ENCODE measurements at places on chromosomes 6 and 20.
A peak's percentile ranks its signal among the peaks of the same experiment; 100 is the strongest.

GRCh38 chr6:143993965-143994646, 14.0 kb downstream of the PLAGL1 start:
- DNase-seq: no peak

- no peak for DNase-seq
Observed at GRCh38 chr6:84093441-84094435, 60.2 kb downstream of the MRAP2 start.

DNA sequence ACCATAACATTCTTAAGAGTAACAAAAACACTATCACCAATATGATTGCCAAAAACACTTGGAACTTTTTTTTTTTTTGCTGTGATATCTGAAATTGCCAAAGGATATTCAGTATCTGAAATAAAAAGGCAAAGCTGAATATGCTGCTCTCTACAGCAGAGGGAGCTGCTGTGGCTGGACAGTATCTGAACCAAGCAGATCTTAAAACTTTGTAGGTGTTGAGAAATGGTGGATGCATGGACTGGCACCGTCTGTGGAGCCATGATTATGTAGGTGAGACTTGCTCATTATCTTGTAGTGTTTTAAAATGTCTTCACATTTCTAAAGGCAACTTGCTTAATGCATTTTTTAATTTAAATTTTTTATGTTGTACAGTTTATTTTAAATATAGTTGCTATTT, 9.2 kb downstream of the PDCD2 start:
- no peak for DNase-seq

- DNase-seq: no peak
Observed at GRCh38 chr6:119584088-119584487, 234.5 kb upstream of the MAN1A1 start.

GRCh38 chr6:75913040-75913439, 159.4 kb downstream of the IMPG1 start:
- no peak for DNase-seq

- no peak for DNase-seq
Observed at GRCh38 chr6:94584211-94584610, 993.1 kb upstream of the MANEA start.

DNA sequence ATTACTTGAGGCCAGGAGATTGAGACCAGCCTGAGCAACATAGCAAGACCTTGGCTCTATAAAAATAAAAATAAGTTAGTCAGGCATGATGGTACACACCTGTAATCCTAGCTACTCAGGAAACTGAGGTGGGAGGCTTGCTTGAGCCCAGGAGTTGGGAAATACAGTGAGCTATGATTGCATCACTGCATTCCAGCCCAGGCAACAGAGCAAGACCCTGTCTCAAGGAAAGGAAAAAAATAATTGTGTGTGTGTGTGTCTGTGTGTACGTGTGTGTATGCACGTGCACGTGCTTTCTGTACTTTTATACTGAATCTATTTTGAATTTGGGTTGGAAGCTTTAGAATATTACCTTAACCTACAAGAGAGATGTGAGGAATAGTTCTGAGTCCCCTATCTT, 58.9 kb downstream of the KIZ start:
- DNase-seq: no peak

GRCh38 chr6:141464896-141465295, 667.8 kb upstream of the GJE1 start:
- no peak for DNase-seq

GRCh38 chr6:73679009-73679408, 17.0 kb upstream of the CD109 start:
- DNase-seq: no peak

DNA sequence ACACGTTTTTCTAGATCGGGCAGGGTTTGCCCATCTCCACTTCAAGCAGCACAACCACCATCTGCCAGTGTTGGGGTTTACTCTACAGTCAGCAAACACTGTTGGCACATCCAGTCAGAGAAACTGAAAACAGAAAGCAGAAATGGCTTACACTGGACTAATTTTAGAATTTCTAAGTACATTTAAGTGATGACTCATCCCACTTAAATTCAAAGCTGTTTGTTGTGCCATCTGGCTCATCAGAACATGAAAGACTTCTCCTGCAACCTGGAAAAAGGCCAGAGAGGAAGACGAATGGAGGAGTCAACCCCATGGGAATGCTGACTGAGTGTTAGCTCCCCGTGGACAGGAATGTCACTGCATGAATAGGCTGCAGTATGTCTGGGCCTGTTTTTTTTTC, 21.8 kb downstream of the FAM209B start:
- peak; percentile 98 for DNase-seq

- no peak for DNase-seq
Observed at GRCh38 chr6:75882734-75883133, 133.7 kb downstream of the MYO6 start.

DNA sequence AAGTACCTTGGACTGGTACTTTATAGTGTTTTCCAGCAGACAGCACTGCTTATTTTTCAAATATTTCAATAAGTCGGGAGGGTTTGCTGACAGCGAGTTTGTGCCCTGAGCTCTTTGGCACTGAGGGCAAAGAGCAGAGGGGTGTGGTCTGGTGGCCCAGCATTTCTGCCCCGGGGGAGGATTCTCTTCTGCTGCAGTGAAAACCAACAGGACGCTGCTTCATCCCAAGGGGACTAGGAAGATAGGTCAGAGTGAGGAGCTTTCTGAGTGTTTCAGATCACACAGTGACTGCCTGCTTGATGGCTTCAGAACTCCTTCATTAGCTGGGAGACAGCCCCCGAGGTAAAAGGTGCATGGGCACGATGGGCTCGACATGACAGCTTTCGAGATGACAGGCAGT, 8.6 kb downstream of the ULBP2 start:
- DNase-seq: no peak

- no peak for DNase-seq
Observed at GRCh38 chr6:31497531-31498476, at the start of gene MICB. TSS of gene MICB (plus strand) at chr6:31498145. CDS start at chr6:31498194, 49 bp downstream.

GRCh38 chr6:170459451-170459850, 93.7 kb downstream of the PSMB1 start:
- no peak for DNase-seq

- DNase-seq: peak; percentile 91
Observed at GRCh38 chr6:33840048-33840926, 36.5 kb upstream of the MLN start.

DNA sequence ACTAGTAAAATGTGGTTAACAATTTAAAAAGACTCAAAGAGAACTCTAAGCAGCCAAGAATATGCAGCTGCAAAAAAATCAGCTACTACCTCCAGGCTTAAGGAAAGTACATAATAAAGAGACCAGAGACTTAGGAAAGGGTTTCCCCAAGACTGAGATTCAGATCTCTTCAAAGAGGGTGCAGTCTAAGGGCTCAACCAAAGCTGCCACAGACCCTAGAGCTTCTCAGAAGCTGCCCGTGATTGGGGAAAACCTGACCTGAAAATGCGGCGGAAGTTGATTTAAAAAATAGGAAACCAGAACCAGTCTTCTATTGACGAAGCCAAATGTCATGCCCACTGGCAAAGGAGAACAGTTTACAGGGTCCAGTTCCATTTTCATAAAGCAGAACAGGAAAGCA, 516.8 kb upstream of the MARCKS start:
- DNase-seq: no peak

- DNase-seq: peak; percentile 89
Observed at GRCh38 chr20:62861726-62862336, at the start of gene TCFL5. TSS of gene TCFL5 (minus strand) at chr20:62861822. CDS start at chr20:62861670, 152 bp downstream.

DNA sequence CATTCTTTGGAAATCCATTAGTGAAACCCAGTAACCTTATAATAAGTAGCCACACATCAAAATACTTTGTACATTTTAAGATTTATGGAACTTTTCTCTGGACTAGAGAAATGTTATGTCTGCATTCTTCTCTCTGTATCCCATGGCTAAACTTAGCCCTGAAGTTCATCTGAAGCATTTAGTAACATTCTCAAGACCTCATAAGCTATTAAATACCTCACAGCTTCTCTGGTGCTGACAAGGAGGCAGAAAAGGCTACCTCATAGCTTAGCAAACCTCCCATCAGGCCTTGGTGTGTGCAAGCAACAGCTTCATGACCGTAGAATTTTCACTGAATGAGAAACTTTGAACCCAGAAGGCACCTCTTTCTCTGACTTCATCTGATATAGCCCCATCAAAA, 38.9 kb upstream of the HDGFL1 start:
- no peak for DNase-seq

DNA sequence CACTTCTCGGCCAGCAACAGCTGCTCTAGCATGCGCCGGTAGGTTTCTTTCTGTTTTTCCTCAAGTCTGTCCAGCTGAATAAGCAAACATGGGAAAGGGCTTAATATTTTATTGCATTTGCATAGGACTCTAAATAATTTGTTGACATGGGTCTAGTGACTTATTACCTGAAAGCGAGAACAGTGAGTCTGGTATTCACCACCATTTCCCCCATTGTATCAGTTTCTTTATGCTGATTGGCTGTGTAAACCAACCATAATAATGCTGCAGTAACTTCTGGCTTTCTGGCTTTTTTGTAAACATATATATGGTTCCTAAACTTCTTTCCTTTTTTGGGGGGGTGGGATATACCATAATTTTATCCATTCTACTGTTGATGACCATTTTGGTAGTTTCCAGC, 69.1 kb upstream of the TMEM30A start:
- no peak for DNase-seq

DNA sequence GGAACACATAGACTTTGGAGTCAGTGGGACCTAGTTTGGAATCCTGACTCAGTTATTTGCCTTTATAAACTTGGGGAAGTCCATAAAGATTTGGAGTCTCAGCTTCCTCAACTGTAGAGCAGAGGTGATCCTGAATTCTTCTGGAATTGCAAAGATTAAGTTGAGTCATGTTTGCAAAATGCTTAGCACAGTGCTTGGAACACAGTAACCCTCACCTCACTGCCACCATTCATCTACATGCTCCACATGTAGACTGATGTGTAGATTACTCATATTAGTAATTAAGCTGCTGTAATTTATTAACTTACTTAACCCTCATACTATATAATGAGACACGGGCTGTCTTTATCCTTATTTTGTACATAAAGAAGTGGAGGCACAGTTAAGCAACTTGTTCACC, 61.4 kb downstream of the LAMP5 start:
- no peak for DNase-seq

DNA sequence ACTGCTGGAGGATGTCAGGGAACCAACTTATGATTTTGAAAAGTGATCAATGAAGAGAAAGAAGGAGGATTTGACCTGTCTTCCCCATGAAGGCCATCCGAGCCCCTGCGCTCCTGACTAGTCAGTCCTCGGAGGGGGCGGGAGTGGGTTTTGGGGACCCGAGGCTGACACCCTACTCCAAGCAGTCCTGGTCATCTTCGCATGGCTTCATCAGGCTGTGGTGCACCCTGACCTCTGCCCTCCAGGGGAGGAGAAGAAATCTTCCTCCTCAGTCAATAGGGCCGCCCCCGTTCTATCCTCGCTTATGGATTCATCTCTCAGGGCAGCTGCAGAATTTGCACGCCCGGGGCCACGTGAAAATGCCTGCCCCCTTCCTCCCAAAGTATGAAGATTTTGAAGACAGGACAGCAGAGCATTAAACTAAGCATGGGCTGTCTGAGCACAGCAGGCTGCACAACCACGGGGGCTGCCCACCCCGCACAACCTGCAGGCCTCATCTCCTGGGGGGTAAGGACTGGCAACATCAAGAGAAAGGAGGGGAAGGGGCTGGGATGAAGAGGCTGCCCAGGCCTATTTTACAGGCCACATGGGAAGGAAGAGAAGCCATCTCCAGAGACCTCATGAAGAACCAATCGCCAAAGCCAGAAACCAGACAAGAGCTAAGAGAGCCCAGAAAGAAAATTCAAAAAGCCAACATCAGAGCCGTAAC, 138.1 kb upstream of the PHACTR3 start:
- no peak for DNase-seq

GRCh38 chr20:63442100-63442493, 30.4 kb downstream of the KCNQ2 start:
- peak; percentile 80 for DNase-seq

GRCh38 chr6:89402776-89403175, 9.3 kb downstream of the RRAGD start:
- no peak for DNase-seq

DNA sequence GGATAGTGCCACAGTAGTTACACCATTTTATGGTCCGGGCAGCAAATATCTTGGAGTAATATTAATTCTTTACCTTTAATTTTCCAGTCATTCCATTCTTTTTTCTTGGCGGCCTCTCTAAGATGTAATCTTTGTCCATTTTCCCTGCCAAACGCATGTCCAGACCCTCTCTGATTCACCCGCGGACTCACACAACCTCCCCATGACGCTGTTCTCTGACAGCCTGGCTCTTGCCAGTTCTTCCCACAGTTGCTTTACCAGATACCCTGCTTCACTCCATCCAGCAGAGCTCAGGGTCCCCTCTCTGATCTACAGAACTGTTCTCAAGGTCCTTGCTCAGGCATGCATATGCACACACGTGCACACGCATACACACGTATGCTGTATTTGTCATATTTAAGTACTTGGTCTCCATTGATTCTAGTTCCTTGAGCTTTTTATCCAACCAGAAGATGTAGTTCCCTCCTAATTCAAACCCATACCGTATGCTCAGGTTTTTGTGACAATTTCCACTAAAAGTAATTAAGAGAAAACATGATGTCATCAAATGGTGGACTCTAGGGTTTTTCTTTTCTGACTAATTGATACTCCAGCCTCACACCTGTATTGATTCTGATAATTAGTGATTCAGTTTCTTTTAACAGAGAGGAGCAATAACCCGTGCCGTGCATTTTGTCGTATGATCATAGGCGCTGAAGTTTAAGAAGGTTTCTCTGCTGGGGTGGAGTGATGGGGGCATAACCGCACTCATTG, 10.0 kb downstream of the BPHL start:
- no peak for DNase-seq

GRCh38 chr6:63716169-63716568, 80.6 kb downstream of the PHF3 start:
- DNase-seq: no peak

DNA sequence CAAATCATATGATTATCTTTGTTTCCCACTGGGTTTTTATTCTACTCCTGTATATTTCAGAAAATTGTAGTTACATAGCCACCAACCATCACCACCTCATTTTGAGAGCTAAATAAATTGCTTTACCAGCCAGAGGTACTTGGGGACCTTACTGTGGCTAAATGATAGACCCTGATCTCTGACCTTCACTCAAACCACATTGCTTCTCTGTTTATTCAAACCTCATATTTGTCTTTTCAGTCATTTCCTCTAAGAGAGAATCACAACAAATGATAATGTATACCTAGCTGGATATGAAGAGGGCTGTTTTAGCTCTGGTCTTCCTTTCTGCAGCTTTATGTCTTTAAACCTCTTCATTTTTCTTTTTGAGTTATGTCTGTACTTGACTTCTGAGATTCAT, 142.8 kb downstream of the ADGB start:
- DNase-seq: no peak

DNA sequence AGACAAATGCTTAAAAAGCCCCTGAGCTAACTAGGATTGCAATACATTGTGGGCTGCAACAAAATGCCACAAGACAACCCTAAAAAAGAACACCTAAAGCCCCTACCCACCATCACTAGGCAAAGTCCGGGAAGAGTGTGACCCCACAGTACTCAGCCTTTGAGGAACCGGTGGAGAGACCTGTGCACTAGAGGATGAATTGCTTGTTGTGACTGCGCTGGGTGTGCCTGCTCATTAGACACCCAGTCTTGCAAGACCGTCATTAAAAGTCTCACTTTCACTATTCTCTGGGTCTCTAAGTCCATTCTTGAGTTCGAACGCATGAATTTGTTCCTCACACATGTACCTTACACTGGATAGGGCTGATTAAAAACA, 88.7 kb downstream of the JPH2 start:
- DNase-seq: no peak
